ENCODE measurements at places on chromosomes 7 and 10.

- no peaks in the 10 kb centered on the region for H3K4me1 ChIP-seq
- DNase-seq: no peak
- H3K36me3 ChIP-seq: no peaks in the 10 kb centered on the region
- no peak overlapping the region for H3K27ac ChIP-seq
Observed at GRCh38 chr10:18606051-18606695, 45.2 kb downstream of the NSUN6 start.

DNA sequence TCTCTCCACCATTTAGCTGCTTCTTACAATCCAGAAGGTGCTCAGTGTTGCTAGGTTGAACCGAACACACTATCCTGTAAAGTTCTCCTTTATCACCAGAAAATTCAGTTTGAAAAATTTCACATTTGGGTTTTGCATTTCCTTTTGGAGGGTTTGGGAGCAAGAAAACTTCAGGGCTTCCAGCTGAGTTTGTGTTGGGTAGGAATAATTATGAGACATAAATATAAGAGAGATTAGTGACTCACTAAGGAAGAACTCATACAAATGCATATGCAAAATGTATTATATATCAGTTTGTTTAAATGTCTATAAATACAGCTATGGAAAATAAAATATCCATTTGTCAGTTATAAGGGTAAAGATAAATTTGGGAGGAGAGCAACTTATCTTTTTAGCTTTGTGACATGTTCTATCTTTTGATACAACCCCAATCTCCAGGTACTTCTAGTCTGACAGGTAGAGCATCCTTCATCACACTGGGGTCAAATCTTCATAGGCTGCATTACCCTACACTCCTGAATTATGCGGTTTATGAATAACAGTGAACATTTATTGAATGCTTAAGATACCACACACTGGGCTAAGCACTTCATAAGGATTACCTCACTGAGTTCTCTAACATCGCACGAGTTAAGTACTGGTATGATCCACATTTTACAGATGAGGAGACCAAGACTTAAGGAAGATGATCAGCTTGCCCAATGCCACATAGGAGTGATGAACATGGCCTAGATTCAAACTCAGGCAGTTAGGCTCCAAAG, 304.4 kb downstream of the SORCS1 start:
- no peak overlapping the region for H3K27ac ChIP-seq
- H3K36me3 ChIP-seq: no peaks in the 10 kb centered on the region
- no peak overlapping the region for H3K4me3 ChIP-seq
- no peaks in the 10 kb centered on the region for H3K27me3 ChIP-seq
- no peaks in the 10 kb centered on the region for H3K4me1 ChIP-seq

GRCh38 chr7:146424084-146424483, 307.5 kb downstream of the CNTNAP2 start:
- H3K4me1 ChIP-seq: no peaks in the 10 kb centered on the region
- no peak overlapping the region for H3K27ac ChIP-seq
- no peaks in the 10 kb centered on the region for H3K36me3 ChIP-seq
- no peaks in the 10 kb centered on the region for H3K27me3 ChIP-seq
- DNase-seq: no peak

- H3K27me3 ChIP-seq: no peaks in the 10 kb centered on the region
- no peak for DNase-seq
- no peaks in the 10 kb centered on the region for H3K36me3 ChIP-seq
- no peaks in the 10 kb centered on the region for H3K4me1 ChIP-seq
Observed at GRCh38 chr10:131875501-131875900, 25.3 kb upstream of the PPP2R2D start.

DNA sequence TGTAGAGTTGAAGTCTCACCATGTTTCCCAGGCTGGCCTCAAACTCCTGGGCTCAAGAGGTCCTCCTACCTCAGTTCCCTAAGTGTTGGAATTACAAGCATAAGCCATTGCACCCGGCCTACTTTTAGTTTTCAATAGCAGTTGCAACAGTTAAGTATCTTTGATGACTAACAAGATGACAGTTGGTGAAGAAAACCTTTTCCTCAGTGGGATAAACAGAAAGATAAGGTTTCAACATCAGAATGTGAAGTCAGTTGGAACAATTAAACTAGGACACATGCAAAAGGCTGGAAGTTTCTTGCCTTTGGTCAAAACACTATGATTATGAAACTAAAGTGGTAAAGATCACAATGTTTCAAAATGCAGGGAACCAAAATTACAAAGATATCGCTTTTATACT, 169.2 kb downstream of the ZNF438 start:
- H3K27me3 ChIP-seq: no peaks in the 10 kb centered on the region
- no peak overlapping the region for H3K27ac ChIP-seq
- DNase-seq: no peak
- H3K4me3 ChIP-seq: no peak overlapping the region
- H3K36me3 ChIP-seq: no peaks in the 10 kb centered on the region
- H3K4me1 ChIP-seq: no peaks in the 10 kb centered on the region

DNA sequence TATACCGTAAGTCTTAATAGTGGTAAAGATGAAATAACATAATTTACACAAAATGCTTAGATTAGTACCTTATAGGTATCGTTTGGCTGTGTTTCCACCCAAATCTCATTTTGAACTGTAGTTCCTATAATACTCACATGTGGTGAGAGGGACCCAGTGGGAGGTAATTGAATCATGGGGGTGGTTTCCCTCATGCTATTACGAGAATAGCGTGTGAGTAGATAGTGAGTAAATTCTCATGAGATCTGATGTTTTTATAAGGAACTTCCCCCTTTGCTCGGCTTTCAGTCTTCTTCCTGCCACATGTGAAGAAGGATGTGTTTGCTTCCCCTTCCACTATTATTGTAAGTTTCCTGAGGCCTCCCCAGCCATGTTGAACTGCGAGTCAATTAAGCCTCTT, 426.3 kb upstream of the POT1 start:
- DNase-seq: no peak
- H3K4me3 ChIP-seq: no peak overlapping the region
- H3K27ac ChIP-seq: no peak overlapping the region
- no peaks in the 10 kb centered on the region for H3K27me3 ChIP-seq
- no peaks in the 10 kb centered on the region for H3K4me1 ChIP-seq

DNA sequence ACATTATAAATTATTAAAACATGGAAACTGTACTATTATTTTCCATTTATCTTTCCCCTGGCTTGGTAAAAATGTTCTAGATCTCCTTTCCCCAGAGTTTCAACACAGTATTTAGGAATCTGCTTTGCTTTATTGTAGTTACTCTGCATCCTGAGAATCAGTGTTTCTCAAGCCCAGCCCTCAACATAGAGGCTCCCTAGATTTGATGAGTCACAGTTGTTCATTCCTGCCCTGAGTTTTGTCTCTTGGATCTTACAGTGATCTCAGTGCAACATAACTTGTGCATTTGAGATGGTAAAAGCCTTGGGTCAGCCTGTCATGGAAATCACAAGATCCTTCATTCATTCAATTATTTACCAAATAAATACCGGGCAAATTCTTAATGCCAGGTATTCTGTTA, 63.0 kb downstream of the VAX1 start:
- no peak overlapping the region for H3K4me3 ChIP-seq
- H3K36me3 ChIP-seq: no peaks in the 10 kb centered on the region
- no peak overlapping the region for H3K27ac ChIP-seq
- DNase-seq: no peak
- no peaks in the 10 kb centered on the region for H3K27me3 ChIP-seq
- H3K4me1 ChIP-seq: no peaks in the 10 kb centered on the region

DNA sequence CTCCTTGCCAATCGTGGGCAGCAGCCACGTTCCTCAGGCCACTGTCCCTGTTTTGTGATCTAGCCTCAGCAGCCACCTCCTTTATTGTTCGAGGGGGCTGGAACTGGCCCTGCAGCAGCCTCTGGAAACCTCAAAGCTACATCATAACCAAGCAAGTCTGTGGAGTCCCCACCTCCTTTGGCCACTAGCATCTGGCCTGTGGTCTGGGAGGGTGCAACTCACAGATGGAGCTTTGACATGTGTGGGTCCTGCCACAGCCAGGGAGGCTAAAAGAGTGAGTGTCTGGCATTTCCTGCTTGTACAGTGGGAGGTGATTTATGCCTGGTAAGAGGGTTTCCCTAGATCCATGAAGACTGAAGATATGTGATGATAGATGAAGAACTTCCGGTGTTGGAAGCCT, 32.3 kb upstream of the NUB1 start:
- no peak overlapping the region for H3K27ac ChIP-seq
- H3K4me1 ChIP-seq: no peaks in the 10 kb centered on the region

GRCh38 chr7:98910427-98910826, 32.1 kb downstream of the TRRAP start:
- no peak for DNase-seq
- H3K4me1 ChIP-seq: no peaks in the 10 kb centered on the region
- no peaks in the 10 kb centered on the region for H3K27me3 ChIP-seq
- H3K27ac ChIP-seq: no peak overlapping the region
- H3K36me3 ChIP-seq: no peaks in the 10 kb centered on the region
- H3K4me3 ChIP-seq: no peak overlapping the region

- DNase-seq: no peak
- H3K4me1 ChIP-seq: no peaks in the 10 kb centered on the region
- H3K36me3 ChIP-seq: no peaks in the 10 kb centered on the region
- no peaks in the 10 kb centered on the region for H3K27me3 ChIP-seq
- H3K27ac ChIP-seq: no peak overlapping the region
Observed at GRCh38 chr10:94645285-94645684, 38.2 kb upstream of the CYP2C18 start.

DNA sequence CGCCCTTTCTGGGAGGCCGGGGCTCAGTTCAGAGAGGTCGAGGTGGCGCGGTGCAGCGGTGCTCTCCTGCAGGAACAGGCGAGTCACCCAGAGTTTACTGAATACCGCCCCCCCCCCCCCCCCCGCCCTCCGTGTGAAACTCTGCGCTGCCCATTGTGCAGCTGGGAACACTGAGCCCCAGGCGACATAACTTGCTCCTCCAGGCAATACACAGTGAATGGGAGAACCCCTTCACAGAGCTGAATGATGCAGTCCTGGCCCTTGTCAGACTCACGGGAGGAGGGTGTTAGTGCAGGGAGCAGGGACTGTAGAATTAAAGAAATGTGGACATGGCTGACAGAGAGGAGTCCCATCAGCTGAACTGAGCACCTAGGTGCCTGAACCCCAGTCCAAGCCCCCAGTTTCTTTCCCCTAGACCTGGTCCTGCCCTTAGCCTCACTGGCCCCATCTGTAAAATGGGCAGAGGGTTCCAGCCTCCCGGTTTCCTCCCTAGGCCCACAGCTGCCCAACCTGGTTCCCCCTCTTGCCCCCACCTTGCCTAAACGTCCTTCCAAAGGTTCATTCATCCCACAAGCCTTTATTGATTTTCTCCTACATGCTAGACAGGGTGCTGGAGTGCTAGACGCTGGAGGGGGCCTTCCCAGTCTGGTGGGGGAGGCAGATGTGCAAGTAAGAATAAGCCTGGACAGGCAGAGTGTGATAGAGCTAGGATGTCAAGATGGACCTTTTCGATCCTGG, 869 bp upstream of the LOXL4 start:
- DNase-seq: no peak
- H3K36me3 ChIP-seq: no peaks in the 10 kb centered on the region
- H3K27me3 ChIP-seq: no peaks in the 10 kb centered on the region
- peaks cover 5% of the 10 kb centered on the region for H3K4me1 ChIP-seq

DNA sequence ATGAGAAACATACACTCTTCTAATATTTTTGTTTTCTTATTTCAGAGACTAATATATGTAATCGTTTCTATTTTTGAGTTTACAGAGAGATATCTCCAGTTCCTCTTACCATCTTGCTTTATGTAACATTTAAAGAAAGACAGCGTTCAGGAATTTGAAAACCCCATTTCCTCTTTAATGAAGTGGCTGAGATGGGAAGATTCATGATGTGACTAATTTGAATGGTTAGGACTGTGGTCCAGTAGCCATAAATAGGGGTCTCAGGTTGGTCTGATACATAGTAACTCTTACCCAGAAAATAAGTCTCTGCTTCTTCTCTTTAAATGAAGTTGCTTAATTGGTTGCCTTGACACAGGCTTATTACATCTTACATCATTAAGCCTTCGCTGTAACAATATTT, 6.9 kb downstream of the KMT2E start:
- no peaks in the 10 kb centered on the region for H3K4me1 ChIP-seq
- H3K27me3 ChIP-seq: no peaks in the 10 kb centered on the region
- no peak for DNase-seq
- no peak overlapping the region for H3K4me3 ChIP-seq
- no peaks in the 10 kb centered on the region for H3K36me3 ChIP-seq

GRCh38 chr10:131938681-131939080, 37.9 kb downstream of the PPP2R2D start:
- DNase-seq: no peak
- no peaks in the 10 kb centered on the region for H3K27me3 ChIP-seq
- H3K36me3 ChIP-seq: no peaks in the 10 kb centered on the region
- no peak overlapping the region for H3K27ac ChIP-seq
- H3K4me3 ChIP-seq: no peak overlapping the region

- no peaks in the 10 kb centered on the region for H3K4me1 ChIP-seq
- H3K27ac ChIP-seq: no peak overlapping the region
- peaks cover 71% of the 10 kb centered on the region for H3K27me3 ChIP-seq
- H3K4me3 ChIP-seq: no peak overlapping the region
- no peak for DNase-seq
- H3K36me3 ChIP-seq: no peaks in the 10 kb centered on the region
Observed at GRCh38 chr7:155449869-155450557, 7.9 kb upstream of the EN2 start.

DNA sequence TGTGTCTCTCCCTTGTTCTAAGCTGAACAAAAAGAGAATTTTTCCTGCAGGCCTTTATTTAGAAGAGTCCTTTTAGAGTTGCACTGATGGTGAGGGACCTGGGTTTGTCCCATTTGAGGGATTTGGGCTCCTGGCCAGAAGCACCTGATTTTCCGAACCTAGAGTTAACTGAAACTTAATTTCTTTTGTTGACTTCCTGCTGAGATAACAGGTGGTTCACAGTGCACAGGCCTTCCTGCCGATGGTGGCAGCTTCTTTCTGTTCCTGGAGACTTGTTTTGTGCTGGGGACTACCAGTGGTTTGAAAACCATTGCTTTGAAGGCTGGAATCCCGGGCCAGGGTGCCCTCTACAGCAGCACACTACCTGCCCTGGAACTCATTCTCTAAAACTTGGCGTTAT, 99.2 kb downstream of the SUGCT start:
- H3K27ac ChIP-seq: no peak overlapping the region
- H3K4me3 ChIP-seq: no peak overlapping the region
- no peaks in the 10 kb centered on the region for H3K27me3 ChIP-seq
- H3K36me3 ChIP-seq: no peaks in the 10 kb centered on the region

DNA sequence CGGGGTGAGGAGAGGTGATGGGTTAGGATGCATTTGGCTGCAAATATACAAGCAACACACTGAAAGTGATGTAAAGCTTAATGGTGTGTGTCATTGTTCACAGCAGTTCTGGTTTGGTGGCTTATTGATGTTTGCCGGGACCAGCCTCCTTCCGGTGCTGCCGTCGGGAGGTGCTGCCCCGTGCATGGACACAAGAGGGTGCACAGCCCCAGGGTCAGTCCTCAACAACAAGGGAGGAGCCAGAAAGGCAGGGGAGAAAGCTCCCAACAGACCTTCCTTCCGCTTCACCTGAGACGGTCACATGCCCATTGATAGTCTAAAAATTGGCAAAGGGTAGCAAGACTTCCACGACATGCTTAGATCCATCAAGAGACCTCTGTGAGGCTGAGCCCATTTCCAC, 9.5 kb downstream of the RNF32 start:
- no peaks in the 10 kb centered on the region for H3K36me3 ChIP-seq
- H3K27me3 ChIP-seq: no peaks in the 10 kb centered on the region
- H3K27ac ChIP-seq: no peak overlapping the region
- DNase-seq: no peak
- H3K4me3 ChIP-seq: no peak overlapping the region

Data from prostate gland (tissue), 2 donors.